ENCODE measurements at places on chromosomes 1 and 21.

DNA sequence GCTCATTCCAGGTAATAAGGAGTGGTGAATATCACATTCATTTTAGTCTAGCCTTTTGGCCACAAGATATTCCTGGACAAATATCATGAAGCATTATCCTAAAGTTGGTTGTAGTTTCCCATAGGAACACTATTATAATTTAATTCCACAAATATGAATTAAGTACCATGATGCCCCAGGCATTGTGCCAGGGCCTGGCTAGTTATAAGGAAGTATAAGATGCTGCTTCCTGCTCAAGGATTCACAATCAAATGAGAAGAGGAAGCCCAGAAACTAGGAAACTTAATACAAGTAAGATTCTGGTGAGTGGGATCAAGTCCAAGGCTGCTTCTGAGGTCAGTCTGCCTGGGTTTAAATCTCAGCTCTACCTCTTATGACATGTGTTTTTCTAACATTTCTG is 30.6 kb upstream of the ZP4 start:
- DNase-seq: no peak

- no peak for DNase-seq
Observed at GRCh38 chr1:216587715-216588114, 135.5 kb downstream of the ESRRG start.

DNA sequence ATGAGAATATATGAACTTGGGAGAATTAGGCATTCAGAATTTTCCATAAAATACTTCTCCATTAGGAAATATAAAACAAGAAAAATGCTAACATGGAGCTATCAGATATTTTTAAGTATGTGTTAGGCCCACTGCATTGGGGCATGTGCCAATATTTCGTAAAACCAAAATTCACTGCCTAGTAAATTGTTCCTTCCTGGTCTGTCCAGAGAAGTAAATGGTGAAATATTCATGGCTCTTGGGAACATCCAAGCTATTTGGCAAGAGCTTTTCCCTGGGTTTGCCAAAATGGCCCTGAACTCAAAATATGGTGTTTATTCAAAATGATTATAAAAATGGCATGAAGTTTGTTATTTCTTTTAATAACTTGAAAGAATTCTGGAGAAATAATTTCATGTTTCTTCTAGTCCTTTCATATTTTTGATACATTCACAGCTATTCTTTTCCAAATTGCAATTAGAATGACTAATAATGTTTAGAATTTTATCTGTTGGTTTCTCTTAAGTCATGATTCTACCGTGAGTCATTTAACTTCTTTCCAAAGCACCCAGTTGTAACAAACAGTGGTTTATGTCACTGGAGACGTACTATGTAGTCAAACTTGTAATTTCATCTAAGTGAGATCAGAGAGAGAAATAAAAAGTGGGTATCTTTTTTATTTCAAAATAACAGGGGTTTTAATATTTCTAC is 25.7 kb upstream of the SLC19A2 start:
- peak; percentile 74 for DNase-seq

- DNase-seq: no peak
Observed at GRCh38 chr1:114745291-114745690, 12.5 kb downstream of the CSDE1 start.

DNA sequence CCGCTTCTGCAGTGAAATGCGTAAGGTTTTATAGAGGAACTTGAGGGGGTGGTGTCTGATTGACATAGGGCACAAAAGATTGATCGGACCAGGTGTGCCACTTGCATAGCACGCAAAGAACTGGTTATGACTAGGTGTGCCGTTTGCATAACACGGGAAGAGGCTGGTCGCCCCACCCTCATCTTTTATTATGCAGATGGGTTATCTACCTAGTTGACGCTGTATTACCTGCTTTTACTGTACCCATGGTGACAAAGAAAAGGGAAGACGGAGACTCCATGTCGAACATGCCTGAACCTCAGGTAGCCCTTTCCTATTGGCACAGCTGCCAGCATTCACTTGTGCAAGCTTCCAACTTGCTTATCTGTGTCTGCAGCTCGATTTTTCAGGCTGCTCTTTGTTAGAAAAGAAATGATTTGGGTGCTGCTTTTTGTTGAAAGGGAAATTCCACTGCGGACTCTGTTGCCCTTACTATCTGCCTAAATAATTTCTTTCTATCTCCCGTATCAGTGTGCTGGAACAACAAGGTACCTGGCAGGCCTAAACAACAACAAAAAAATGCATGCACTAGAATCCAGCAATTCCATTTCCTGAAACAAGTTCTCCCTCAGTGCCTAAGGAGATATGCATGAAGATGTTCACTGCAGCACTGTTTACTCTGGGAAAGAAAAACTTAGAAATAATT is 194.4 kb upstream of the KAZN start:
- no peak for DNase-seq

DNA sequence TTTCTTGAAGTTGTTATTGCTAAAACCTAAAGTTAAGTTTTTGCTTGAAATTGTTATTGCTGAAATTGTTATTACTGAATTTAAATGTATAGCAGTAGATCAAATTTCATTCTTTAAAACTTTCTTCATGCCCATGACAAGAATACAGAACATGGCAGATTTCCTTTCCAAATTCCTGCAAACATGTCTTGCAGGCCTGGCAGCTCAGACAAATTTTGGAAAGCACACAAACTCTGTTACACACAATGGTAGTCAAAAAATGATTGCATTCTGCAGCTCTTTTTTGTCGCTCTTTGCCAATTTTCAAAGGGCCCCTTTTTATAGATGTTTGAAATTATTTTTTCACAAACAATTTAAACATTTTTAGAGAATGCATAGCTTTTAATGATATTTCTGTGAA is 1292.3 kb upstream of the B3GALT2 start:
- DNase-seq: no peak

DNA sequence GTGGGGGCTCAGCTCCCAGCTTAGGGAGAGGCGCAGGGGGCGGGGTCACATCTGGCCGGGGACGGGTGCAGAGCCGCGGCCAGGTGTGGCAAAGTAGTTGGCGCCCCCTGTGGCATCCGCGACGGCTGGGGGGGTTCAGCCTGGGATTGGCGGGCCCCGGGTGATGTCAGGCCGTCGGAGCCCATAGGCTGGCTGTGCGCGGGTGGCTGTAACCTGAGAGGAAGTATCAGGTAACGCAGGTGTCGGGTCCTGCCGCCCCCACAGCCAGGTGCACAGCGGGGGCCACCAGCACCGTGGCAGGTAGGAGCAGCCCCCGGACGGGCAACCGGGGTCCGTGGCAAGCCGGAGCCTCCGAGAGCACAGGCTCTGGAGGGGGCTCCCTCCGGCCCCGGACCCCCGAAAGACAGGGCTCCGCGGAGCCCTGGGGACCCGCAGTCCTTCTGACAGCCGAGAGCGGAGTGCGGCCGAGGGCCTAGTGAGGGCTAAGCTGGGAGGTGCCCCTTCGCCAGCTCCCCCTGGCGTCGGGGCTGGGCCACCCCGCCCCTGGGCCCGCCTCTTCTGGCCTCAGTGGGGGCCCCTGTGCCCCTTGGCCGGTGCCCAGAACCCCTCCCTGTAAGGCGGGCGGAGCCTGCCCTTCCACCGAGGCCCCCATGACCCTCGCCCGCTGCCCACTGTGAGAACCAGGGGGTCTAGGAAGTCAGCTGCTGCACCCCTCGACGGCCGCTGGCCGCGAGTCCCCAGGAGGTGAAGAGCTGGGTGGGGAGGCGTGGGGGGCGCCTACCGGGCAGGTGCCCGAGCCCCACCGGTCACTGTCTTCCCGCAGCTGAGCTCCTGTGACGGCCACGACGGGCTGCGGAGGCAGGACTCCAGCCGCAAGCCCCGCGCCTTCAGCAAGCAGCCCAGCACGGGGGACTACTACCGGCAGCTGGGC is 17.9 kb downstream of the TNFRSF25 start:
- no peak for DNase-seq

GRCh38 chr1:24932284-24932683 is 2.2 kb upstream of the RUNX3 start:
- peak; percentile 76 for DNase-seq

DNA sequence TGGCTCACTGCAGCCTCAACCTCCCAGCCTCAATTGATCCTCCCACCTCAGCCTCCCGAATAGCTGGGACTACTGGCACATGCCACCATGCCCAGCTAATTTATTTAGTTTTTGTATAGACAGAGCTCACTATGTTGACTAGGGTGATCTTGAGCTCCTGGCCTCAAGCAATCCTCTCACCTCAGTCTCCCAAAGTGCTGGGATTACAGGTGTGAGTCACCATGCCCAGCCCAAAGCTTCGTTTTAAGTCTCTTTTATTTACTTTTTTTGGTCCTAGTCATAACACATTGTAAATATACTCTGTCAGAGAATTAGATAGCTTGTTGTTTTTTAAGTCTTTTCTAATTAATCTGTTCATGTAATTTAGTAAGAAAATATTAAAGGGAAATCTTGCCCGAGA is 42.8 kb downstream of the KCNK1 start:
- no peak for DNase-seq

GRCh38 chr1:94094469-94095111 is 26.4 kb downstream of the ABCA4 start:
- peak; percentile 41 for DNase-seq

DNA sequence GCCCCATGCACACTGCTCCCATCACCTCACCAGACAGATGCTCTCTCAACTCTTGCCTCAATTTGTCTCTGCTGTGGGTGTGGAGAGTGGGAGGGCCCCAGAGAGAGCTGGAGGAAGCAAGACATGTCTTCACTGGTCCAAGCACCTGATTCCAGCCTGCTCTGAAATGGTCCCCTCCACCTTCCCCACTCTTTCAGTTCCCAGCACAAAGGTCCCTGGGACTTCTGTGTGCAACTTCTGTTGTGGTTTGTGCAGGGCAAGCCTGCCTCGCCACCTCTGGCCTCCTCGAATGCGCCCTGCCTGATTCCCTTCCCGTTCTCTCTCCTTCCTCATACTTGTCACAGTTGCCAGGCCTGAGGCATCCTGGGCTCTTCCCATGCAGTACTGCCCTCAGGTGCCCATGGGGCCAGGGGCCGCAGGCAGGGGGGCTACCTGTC is 119.3 kb downstream of the SYT2 start:
- no peak for DNase-seq

DNA sequence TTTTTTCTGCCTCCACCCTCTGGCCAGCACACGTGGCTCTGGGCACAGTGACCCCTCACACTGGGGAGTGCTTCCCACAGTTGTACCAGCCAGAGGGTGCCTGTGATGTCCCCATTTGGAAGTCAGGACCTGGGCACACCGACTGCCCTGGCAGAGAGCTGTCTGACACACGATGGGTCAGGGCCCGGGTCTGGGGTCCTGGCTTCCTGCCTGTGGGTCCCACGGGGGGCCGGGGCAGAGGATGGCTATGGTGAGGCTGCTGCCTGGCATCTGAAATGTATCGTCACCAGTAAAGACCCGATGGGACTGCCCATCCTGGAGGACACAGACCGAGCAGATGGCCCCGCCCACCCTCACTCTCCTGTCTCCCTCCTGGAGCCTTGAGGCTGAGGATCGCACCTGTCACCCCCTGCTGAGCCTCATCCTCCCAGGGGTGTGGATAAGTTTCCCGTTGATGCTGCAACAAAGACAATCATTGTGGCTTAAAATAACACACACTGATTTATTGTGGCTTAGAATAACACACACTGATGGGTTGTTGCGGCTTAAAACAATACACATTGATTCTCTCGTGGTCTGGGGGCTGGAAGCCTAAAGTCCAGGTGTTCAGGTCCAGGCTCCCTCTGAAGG is 88.8 kb upstream of the TTC34 start:
- no peak for DNase-seq

GRCh38 chr1:87325982-87326738 is 2.5 kb upstream of the LMO4 start:
- peak; percentile 42 for DNase-seq

GRCh38 chr1:42966688-42967612 is 8.3 kb upstream of the SLC2A1 start:
- peak; percentile 89 for DNase-seq

- DNase-seq: no peak
Observed at GRCh38 chr1:29655945-29656850, 419.9 kb downstream of the PTPRU start.

GRCh38 chr1:56719171-56719570 is 74.1 kb downstream of the PRKAA2 start:
- no peak for DNase-seq

DNA sequence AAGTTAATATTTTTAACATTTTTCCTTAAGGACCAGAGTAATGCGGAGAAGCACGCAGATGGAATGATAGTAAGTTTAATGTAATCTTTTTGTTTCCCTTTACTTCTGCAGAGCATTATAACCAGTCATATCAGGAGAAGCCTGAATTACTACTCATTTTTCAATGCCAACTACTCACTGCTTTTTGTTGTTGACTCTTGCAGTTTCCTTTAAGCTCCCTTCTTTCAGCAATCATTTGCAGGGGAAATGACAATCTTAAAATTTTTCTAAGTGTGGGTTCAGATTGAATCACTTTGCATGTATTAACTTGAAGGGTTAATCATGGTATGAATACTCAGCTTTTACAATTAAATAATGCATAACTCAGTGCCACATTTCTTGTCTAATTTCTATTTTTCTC is 122.2 kb downstream of the NRDC start:
- no peak for DNase-seq

DNA sequence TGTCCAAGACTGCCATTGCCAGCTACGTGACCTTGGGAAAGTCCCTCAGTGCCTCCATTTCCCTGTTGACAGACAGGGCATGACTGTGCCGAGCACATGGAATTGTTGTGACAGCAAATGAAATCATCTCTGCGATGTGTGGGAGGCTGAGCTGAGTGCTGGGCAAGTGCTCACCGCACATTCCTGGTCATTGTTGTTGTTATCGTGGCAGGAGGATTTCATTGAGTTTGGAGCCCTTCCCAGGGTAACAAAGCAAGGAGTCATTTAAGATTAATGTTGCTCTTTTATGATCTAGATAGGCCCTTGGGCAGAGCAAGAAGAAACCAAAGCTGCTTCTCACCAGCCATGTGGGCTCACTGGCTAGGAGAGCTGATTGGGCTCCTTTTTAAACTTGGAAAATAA is 39.6 kb upstream of the ITPKB start:
- DNase-seq: peak; percentile 93

DNA sequence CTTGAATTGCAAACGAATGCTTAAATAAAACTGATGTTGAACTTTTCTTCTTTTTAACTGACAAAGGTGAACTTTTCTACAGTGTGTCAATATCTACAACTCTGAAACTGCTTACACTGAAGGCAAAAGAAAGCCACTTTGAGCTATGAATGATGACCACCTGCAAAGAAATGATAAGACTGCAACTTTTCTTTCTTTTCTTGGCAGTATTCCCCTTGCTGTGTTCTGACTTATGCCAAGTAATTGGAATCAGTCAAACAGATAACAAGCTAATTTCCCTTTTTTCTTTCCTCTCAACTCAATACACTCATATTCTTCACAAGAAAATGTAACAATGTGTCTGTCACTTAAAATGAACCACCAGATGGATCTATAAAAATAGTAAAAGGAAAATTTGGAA is 588.1 kb upstream of the BRINP3 start:
- no peak for DNase-seq

- no peak for DNase-seq
Observed at GRCh38 chr1:54651608-54652007, 10.0 kb downstream of the MROH7 start.

DNA sequence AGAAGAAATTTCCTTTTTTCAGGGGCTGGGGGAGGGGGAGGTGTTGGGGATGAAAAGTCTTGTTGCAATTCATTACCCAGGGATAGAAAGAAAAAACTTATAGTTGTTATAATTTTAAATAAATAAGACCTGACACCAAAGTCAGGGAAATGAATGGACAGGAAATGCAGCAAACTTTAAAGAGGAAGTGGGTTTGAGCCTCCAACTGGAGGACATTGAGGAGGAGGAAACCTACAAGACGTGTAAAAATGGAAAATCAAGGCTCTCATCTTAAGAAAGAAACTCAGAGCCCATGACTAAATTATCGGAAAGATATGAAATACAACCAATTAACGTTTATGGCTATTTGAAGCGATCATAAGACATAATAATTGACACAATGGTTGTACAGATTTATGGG is 54.4 kb downstream of the NIBAN1 start:
- DNase-seq: no peak

Data from AG08395 (cell line).